ENCODE measurements at places on chromosomes 7 and 10. TPM values are rescaled to one million over a fixed set of nuclear protein-coding genes. Genes with fewer than 3 reads are reported as not detected.

Gene OGDHL
- not detected for total RNA-seq

Gene GPR141
- not detected for total RNA-seq

Gene NPY4R
- total RNA-seq = not detected

Gene ECHDC3
- total RNA-seq = 45.2 TPM

Gene LIPN
- 0.10 TPM for total RNA-seq

Gene ZC3HAV1L
- total RNA-seq = 4.3 TPM

Gene SEMA3E
- total RNA-seq = not detected

Gene UNCX
- not detected for total RNA-seq

Gene CYP2C19
- not detected for total RNA-seq

Gene SOSTDC1
- not detected for total RNA-seq

Gene HOXA7
- total RNA-seq = 1.7 TPM

Gene CALML5
- total RNA-seq = not detected

Gene FOXK1
- total RNA-seq = 23.9 TPM

Gene TRIL
- total RNA-seq = 0.03 TPM

Gene IL6
- 5.2 TPM for total RNA-seq

Gene SUV39H2
- total RNA-seq = 20.6 TPM

Gene COL17A1
- 0.30 TPM for total RNA-seq

Gene AGAP9
- total RNA-seq = 1.7 TPM

Gene MBL2
- total RNA-seq = not detected

Gene TMEM209
- total RNA-seq = 5.1 TPM

Gene AQP1
- total RNA-seq = not detected

Gene CFAP69
- total RNA-seq = 0.44 TPM

Gene TRIM50
- not detected for total RNA-seq

Gene CALML3
- total RNA-seq = not detected

Gene DNAJC12
- total RNA-seq = not detected

Gene PTPRE
- 0.86 TPM for total RNA-seq

Data from MG63 (cell line).